AG09319 (cell line): ENCODE measurements at places on chromosomes 13 and 19.

DNA sequence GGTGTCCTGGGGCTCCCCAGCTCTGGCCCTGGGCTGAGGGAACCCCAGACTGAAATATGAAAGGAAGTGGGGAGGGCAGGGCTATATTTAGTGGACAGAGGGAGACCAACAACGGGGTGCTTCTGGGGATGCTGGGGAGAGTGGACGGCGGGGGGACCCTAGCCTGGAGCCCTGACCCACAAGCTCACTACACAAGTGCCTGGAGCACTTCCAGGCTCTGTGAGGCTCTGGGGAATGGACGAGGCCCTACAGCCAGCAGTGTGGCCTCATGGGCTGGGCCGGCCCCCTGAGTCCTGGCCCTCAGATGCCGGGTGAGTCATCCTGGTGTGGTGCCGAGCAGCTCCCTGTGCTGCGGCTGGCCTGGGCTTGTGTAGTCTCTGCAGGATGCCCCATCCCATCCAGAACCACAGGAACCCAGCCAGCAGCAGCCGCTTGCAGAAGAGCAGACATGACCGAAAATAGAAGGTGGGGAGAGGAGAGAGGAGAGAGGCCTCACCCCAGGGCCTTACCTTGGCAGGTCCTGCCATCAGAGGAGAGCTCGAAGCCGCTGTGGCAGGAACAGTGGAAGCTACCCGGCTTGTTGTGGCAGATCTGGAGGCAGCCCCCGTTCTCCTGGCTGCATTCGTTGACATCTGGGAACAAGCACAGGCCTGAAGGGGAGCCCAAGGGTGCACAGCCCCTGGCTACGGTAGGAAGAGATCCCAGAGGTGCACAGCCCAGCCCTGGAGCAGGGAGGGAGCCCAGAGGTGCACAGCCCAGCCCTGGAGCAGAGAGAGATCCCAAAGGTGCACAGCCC, 26.1 kb downstream of the GAS6 start:
- peak; percentile 95 for DNase-seq

GRCh38 chr19:43607238-43608205, 4.4 kb upstream of the SRRM5 start:
- DNase-seq, result no peak

- DNase-seq, result no peak
Observed at GRCh38 chr13:62137629-62138405, 722.2 kb upstream of the PCDH20 start.

- DNase-seq, result no peak
Observed at GRCh38 chr13:63308549-63309165, 1893.0 kb upstream of the PCDH20 start.

- no peak for DNase-seq
Observed at GRCh38 chr13:109734002-109734785, 52.2 kb downstream of the IRS2 start.

GRCh38 chr13:34749046-34749445, 193.0 kb upstream of the NBEA start:
- DNase-seq, result no peak

DNA sequence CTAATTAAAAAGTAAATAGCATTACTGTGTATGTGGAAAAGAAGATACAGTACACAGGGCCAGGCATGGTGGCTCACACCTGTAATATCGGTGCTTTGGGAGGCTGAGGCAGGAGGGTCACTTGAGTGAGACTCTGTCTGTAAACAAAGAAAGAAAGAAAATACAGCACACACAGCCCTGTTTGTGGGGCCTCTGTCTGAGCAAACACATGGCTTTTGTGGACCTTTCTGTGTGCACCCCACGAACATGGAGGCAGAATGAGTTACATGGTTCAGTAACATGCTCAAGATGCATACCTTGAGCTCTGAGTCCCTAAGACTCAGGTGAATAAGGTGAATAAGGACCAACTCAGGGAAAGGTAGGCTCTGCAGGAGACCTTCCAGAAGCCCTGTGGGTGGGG, 20.0 kb upstream of the AMER2 start:
- DNase-seq, result no peak

- no peak for DNase-seq
Observed at GRCh38 chr13:25738342-25739196, 313.2 kb downstream of the SHISA2 start.

GRCh38 chr13:102392481-102393209, 9.2 kb downstream of the FGF14 start:
- DNase-seq, result no peak

DNA sequence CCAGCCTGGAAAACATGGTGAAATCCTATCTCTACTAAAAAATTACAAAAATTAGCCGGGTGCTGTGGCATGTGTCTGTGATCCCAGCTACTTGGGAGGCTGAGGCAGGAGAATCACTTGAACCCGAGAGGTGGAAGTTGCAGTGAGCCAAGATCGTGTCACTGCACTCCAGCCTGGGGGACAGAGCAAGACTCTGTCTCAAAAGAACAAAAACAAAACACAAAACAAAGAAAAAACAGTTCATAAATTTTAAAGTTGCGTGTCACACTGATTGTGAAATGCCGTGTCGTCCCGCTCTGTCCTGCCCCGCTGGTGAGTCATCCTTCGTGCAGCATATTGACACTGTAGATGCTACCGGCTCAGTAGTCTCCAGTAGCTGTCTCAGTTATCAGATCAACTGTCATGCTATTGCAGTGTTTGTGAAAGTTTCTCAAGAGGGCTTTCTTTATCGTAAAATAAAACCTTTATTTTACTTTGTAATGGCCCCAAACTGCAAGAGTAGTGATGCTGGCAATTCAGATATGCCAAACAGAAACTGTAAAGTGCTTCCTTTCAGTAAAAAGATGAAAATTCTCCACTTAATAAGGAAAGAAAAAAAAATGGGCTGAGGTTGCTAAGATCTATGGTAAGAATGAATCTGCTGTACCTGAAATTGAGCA, 36.4 kb upstream of the IGFL1 start:
- DNase-seq, result no peak

GRCh38 chr19:1213391-1214286, 8.1 kb downstream of the STK11 start:
- DNase-seq, result no peak

DNA sequence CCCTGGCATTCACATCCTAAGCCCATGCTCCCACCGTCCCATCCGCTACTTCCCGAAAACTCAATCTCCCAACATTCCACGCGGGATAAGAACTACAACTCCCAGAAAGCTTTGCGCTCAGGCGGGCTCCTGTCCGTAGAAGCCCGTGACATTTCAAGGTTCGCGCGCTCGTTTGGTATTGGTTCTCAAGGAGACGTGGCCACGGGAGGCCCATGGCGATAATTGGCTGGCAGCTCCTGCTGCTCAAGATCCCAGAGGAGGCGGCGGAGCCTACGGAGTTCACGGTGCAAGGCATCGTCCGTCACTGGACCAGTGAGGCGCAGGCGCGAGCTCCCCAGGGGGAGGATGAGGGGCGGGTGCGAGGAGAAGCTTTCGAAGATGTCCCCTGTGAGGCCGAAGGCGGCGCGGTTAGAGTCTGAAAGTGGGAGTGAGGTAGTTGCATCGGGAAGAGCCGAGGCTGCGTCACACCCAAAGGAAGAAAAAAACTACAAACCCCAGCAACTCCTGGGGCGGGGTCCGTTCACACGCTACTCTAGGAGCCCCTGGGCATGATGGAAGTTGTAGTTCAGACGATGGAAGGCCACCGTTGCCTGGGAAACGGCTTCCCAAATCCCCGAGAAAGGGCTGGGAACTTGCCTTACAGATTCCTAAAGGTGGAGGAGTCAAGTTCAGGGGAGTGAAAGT, 1.2 kb upstream of the MAMSTR start:
- DNase-seq, result peak; percentile 97

- no peak for DNase-seq
Observed at GRCh38 chr13:77390391-77390790, 63.5 kb upstream of the MYCBP2 start.

GRCh38 chr13:49615836-49616675, 12.3 kb upstream of the ARL11 start:
- no peak for DNase-seq

- DNase-seq, result no peak
Observed at GRCh38 chr13:39273953-39274738, 235.9 kb downstream of the NHLRC3 start.
